Endodermal cell (in vitro differentiated cells): ENCODE measurements at places on chromosomes 7 and 10. TPM values are rescaled to one million over a fixed set of nuclear protein-coding genes. Genes with fewer than 3 reads are reported as not detected.

Gene KCNH2
- total RNA-seq = 1.9 to 4.4 TPM (median 2.4 TPM) in 3 replicates

DNA sequence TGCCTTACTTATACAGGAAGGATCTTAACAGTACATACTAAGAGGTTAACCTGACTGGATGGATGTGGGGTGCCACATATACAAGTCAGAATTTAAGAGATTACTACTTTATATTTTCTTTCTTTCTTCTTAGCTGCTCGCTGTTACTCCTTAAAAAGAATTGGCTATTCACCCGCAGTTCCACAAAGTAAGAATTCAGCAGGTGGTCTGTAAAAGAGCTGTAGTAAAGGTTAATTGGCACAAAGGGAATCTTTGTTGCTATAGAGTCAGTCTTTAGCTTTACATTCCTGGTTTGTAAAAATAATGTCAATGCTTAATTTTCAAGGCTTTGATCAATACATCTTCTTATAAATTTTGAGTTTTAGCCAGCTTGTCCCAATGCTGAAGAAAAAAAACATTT is 43.2 kb downstream of the RALA start:
- DNase-seq = no peak
- no peak overlapping the region for H3K4me3 ChIP-seq
- no peaks in the 10 kb centered on the region for H3K4me1 ChIP-seq
- H3K27me3 ChIP-seq = no peaks in the 10 kb centered on the region
- H3K36me3 ChIP-seq = peaks cover 3% of the 10 kb centered on the region

DNA sequence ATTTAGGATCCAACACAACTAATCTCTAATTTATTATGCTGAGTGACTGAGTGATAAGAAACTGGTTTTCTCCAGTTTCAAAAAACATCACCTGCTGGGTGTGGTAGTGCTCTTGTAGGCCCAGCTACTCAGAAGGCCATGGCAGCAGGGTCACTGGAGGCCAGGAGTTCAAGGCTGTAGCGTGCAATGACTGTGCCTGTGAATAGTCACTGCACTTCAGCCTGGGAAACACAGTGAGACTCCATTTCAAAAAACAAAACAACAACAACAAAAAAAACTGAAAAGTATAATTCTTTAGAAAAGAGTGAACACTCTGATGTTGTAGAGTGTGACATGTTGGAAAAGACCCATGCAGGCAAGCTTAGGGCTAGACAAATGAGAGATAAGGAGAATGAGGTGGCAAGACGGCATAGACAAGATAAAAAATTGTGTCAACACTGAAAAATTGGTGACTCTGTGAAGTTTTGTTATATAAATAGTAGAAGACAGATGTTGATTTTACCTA is 150.1 kb upstream of the GPR22 start:
- H3K27me3 ChIP-seq = no peaks in the 10 kb centered on the region
- DNase-seq = no peak
- no peak overlapping the region for H3K4me3 ChIP-seq

Gene OR2A12
- not detected in 3 replicates for total RNA-seq

GRCh38 chr10:86718556-86718955 is 37.9 kb upstream of the BMPR1A start:
- no peak overlapping the region for H3K27ac ChIP-seq
- no peaks in the 10 kb centered on the region for H3K4me1 ChIP-seq
- H3K27me3 ChIP-seq = no peaks in the 10 kb centered on the region

GRCh38 chr10:109450702-109451101 is 472.6 kb downstream of the XPNPEP1 start:
- no peaks in the 10 kb centered on the region for H3K36me3 ChIP-seq
- peak overlapping the region; percentile 82 for H3K27ac ChIP-seq
- H3K27me3 ChIP-seq = peaks cover 8% of the 10 kb centered on the region
- DNase-seq = no peak
- H3K4me1 ChIP-seq = no peaks in the 10 kb centered on the region
